ENCODE measurements at places on chromosomes 7 and 10.

- DNase-seq: no peak
These were observed 34.5 kb downstream of the LHPP start for GRCh38 chr10:124496150-124496549.

DNA sequence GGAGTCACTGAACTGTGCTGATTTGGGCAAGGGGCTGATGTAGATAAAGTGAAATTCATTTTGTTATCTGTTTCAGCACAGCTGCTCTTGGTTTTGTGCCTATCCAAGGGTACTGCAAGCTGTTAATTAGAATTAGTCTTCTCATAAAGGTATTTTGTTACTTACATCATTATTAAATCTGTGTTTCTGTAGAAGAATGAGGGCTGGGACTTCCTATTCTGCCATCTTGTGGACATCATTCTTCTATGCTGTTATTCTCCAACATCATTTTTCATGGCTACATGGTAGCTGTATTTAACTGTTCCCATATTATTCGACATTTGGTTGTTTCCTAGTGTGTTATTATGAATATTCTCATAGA is 76.2 kb upstream of the CCDC71L start:
- no peak for DNase-seq

- no peak for DNase-seq
These were observed 78.3 kb upstream of the ATP6V0A4 start for GRCh38 chr7:138876326-138876725.

DNA sequence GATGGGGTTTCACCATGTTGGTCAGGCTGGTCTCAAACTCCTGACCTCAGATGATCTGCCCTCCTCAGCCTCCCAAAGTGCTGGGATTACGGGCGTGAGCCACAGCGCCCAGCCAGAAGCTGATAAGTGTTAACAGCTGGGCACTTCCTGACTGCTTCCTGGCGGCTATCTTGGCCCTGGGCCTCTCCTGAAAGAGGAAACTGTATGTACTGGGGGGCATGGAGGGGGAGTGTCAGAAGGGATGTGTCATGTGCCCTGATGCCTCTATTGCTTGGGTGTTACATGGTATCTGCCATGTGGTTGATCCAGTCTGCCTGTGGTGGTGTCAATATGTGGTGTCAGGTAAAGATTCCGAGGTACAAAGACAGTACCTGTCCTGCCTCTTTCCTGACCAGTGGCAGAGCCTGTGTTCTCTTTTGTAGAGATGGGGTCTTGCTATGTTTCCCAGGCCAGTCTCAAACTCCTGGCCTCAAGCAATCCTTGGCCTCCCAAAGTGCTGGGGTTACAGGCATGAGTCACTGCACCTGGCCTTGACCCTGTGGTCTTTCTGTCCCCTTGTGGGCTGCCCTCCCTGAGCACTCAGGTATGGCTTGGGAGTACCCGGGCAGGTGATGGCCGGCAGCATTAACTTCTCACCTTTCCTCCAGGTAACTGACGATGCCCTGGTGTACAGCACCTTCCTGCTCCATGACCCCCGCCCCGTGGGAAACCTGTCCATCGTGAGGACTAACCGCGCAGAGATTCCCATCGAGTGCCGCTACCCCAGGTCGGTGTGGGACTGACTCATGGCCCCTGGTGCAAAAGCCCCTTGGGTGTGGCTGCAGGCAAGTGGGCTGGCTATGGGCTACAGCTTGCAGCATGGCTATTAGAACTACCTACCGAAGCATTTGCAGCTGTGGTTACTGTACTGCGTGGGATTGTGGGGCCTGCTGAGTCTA is 4.4 kb downstream of the ZP3 start:
- DNase-seq: no peak

GRCh38 chr10:101693978-101694673 is 844 bp downstream of the FBXW4 start:
- no peak for DNase-seq

DNA sequence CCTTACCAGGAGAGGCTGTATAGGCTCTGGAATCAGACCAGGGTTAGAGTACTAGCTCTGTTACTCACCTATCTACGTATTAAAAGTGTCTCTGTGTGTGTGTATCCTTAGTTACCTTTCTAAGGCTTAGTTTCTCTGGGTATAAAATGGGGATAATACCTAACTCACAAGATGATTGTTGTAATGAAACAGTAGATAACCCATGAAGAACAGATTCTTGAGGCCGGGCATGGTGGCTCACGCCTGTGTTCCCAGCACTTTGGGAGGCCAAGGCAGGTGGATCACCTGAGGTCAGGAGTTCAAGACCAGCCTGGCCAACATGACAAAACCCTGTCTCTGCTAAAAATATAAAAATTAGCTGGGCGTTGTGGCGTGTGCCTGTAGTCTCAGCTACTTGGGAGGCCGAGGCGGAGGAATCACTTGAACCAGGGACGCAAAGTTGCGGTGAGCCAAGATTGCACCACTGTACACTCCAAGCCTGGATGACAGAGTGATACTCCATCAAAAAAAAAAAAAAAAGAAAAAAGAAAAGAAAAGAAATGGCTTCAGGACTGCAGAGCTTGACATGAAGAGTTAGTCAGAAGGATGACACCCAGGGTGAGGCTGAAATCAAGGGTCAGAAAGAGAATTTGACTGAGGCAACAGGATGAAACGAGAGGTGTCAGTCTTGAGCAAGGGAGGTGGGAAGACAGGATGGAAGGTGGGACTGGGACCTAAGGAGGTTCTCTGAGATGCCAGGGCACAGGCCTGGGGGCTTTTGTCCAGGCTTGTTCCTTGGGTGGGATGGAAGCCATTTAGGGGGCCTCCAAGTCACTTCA is 33.4 kb downstream of the PRKAR2B start:
- no peak for DNase-seq

- DNase-seq: no peak
These were observed 1253.0 kb downstream of the TYW1 start for GRCh38 chr7:68249611-68250010.

- DNase-seq: no peak
These were observed 52.1 kb downstream of the MPP7 start for GRCh38 chr10:28250782-28251181.

GRCh38 chr10:59333701-59334100 is 28.6 kb downstream of the FAM13C start:
- no peak for DNase-seq

DNA sequence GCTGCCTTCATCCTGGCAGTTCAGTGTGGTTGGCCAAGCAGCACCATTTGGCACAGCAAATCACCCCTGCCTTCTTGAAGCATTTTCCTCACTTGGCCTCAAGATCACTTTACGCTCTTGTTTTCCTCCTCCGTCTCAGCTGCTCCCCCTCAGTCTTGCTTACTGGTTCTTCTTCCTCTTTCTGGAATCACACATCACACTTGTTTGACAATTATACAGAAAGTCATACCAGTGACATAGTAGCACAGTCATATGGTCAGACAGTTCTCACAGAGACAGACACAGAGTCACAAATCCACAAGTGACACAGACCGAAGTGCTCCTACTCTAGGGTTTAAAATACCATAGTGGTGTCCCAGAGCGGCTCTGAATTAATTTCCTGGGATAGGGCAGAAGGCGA is 43.8 kb upstream of the ARL4A start:
- no peak for DNase-seq

DNA sequence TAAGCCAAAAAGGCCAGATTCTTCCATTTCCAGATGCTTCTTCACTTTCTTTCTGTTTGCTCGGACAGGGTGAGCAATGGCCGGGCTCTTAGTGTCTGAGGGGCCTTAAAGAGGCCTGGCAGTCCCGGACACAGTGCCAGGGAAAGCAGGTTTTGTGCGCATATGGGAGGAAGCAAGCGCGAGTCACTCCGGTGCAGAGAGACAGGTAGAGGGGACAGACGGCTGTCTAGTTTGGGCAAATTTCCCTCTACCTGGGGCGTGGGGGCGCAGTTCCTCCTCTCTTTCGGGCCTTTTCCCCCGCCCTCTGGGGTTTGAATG is 4.7 kb downstream of the NEUROD6 start:
- DNase-seq: no peak

DNA sequence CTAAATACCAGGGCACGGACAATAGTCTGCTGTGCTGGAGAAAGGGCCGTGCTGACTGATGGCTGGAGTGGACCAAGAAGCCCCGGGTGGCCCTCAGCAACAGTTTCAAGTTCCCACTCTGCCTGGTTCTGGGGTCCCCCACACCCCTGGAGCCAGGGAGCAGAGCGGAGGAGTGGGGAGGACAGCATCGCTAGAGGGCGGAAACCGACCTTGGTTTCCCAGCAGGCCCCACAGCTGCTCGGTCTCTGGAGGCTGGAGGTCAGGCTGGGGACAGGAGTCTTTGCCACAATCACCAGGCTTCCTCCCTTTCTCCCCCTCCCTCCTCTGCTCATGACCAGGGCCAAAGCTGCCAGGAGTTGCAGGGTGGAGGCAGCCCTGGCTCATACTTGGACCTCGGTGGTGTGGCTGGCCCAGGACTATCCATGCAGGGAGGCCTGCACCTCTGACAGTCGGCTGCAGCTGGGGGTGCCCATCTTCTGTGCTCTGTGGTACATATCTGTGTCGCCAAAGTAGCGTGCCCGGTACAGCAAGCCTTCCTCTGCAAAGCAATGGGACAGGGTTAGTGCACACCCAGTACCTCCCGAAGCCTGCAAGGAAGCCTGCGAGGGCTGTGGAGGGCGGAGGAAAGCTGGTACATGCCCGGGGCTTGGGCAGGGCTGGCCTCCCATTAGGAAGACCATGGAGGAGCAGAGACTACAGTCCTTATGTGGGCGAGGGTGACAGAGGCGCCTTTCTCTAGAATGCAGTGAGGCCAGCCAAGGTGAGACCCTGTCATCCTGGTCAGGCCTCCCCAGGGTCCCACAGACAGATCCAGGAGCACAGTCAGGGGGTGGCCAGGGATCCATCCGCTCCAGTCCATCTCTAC is 19.1 kb downstream of the DNAJB12 start:
- no peak for DNase-seq

GRCh38 chr7:23960361-23960760 is 250.3 kb downstream of the STK31 start:
- no peak for DNase-seq

DNA sequence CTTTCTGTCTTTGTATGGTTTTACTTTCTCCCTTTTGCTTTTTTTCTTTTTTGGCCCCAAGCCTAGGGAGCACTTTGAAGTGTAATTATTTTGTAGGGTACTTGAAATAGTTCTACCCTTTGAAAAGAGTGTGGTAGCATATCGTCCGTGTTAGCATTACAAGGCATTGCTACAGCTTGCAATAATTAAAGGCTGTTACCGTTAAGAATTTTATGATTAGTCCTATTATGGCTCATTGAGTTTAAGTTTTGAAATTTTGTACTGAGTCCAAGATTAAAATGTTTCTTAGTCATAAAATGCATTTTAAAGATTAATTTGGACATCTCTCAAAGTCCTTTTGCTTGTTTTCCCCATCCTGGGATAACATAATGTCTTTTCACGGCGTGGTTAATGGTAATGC is 490.0 kb upstream of the LRRN3 start:
- DNase-seq: no peak

- no peak for DNase-seq
These were observed 197.2 kb downstream of the GALNT17 start for GRCh38 chr7:71329030-71329660.

DNA sequence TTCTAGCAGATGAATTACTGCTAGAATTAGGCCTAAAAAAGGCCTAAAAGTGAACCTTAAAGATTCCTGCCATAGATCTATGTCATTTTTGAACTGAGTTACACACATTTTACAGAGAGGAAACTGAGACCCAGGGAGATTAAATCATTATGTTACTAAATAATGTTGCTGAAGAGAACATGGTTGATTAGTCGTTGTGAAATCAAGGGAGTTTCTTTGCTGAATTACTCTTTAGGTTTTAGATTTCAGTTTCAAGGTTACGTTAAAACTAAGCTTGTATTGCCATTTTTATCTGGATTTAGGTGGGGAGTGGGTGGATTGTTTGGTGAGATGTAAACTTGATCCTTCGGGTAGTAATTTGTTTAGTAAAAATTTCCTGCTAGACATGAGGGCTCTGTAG is 21.3 kb downstream of the CDK14 start:
- no peak for DNase-seq

GRCh38 chr10:33478089-33478674 is 143.7 kb upstream of the NRP1 start:
- no peak for DNase-seq

- no peak for DNase-seq
These were observed 2.6 kb upstream of the GATA3 start for GRCh38 chr10:8051851-8052257.

DNA sequence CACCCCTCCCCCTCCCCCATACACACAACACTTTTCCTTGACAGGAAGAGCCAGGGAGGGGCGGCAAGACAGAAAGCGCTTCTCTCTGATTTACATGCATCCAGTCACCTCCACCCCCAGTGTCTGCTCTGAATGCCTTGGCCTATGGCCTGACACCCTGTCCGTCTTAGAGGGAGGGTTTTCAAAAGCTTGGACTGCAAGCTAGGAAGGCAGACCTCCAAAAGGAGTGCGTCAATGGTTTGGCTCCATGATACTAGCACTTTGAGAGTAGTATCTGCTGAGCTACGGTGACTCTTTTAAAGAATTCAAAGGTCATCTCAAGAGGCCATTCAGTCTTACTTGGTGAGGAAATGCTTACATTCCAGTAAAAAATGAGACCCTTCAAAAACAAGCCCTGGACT is 20.3 kb upstream of the PAX2 start:
- no peak for DNase-seq

GRCh38 chr10:77588886-77589285 is 48.7 kb downstream of the KCNMA1 start:
- no peak for DNase-seq

DNA sequence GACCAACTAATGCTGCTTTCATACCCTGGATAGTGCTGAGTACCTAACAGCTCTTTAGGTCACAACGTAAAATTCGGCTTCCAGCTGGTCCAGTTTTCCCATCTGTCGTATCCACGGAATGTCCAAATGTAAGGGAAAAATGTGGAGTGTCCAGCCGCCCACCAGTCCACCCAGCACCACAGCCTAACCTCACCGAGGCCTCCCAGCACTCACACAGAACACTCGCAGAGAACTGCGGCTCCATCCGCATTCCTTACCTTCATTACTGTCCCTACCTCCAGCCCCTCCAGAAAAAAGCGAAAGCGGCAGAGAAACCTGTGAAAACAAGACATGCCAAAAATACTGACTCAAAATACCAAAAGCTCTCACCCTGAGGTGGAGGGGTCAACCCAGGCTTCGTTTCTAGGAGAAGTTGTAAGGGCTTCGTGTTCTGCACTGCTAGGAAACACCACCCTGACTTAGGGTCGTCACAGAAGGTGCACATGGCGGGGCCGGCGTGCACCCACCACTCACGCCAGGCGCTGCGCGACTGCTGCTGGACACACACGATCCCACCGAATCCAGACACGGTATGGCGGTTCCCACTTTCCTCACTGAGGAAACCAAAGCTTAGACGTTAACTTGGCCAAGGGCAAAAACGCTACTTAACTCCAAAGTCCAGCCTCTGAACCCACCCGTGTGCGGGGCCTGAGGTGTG is 73.9 kb downstream of the AMZ1 start:
- no peak for DNase-seq

- no peak for DNase-seq
These were observed 58.8 kb upstream of the FHIP2A start for GRCh38 chr10:114762811-114763210.

GRCh38 chr7:51732116-51732515 is 415.5 kb upstream of the COBL start:
- DNase-seq: no peak
